ENCODE measurements at places on chromosomes 7 and 10.

DNA sequence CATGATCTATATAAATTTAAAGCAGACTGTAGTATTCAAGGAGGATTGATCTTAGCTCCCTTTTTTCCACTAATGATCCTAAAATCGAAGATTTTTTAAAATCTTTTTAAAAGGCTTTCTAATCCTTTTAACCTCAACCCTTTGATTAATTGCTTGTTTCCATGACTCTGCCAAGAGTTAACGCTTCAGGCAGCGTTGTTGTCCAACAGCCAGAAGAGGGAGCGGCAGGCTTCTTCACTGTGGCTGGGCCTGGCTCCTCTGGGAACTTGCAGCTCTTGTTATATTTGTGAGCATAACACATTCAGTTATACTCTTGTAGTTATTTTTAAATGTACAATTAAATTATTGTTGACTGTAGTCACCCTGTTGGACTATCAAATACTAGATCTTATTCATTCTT, 26.3 kb downstream of the CRCP start:
- no peak for DNase-seq

DNA sequence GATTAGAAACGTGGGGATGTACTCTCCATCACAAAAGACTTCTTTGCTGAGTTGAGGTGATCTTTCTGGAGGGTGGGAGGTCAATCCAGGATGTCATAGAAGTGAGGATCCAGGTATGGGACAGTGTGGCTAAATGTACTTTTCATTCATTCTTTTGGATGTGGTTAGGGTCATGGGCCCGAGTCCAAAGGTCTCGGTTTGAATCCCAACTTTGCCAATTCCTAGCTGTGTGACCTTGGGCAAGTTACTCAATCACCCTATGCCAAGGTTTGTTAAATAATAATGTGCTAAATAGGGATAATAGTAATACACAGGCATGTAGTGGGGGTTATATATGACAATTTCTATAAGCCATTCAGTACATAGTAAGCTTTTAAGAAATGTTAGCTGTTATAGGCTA, 91.4 kb downstream of the SAMD9 start:
- DNase-seq, result no peak

GRCh38 chr10:84179059-84179710, 5.6 kb downstream of the GPR15LG start:
- DNase-seq, result no peak

DNA sequence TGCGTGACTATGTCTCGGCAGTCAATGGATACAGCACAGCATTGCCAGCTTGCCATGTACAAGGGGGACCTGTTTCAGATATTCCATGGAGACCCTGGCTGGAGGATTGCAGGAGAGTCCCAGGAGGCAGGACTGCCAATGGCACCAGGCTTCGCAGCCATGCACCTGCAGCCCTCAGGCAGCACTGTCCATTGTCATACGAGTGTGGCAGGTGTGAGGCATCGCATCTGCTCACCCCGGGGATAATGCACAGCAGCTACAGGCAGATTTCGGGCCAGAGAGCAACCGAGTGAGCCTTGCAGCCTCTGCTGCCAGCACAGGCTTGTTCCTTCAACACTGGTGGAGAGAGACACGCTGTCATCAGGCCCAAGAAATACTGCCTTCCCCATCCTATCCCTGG, 415.1 kb downstream of the PAXIP1 start:
- no peak for DNase-seq

- DNase-seq, result no peak
Measured at GRCh38 chr7:132519936-132520335, 56.3 kb downstream of the PLXNA4 start.

DNA sequence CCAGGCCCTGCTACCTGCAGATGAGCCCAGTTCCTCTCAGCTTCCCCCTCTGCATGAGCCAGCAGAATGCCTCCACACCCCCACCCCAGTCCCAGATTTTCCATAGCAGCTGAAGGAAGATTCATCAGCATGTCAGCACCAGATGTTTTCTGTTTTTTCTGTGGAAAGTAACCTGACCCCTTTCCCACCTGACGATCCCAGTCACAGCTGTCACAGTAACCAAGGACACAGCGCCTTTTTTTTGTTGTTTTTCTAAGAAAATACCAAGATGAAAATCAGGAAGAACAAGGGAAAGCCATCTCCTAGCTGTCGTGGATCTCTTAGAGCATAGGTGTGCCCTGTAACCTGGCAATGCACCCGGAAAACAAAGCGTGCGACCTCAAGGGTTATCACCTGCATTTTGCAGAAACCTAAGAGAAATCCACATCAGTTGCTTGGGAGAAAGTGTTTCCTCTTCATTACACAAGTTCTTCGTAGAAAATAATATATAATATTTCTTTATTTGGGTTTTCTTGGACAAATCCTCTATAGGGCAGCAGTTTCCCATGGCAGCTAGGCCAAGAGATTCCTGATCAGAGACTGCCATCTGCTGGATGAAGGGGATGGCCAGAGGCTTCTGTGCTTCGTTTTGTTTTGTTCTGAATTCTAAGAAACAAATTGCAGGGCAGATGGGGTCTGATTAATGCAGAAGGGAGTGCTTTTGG, 401.9 kb downstream of the TNS3 start:
- no peak for DNase-seq

DNA sequence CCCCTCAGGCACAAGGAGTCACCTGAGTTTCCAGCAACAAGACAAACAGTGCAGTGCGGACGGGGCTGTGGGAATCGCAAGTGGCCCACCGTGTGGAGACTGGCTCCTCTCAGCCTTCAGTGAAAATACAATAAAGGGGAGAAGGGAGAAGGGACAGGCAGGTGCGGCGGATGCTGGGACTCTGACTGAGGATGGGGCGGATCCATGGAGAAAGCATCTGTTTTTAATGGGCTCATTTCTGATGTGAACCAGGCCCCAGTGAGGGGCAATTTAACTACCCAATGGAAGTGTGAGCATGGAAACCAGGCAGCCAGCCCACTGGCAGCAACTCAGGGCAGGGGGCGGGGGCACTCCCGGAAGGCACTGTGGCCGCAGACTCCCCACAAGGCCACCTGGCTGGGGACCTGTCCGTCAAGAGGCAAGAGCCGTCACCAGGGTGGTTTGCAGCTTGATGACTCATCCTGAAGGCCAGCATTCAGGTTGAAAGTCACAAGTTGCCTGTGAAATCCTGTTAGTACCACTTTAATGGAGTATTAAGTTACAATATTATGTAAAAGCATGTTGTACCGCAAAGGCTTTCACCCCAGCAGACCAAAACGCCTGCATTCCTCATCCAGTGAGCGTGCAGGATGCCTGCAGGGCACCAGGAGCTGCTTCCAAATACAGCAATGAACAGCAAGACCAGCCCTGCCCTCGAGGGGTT, 476.4 kb downstream of the PTPRN2 start:
- no peak for DNase-seq

GRCh38 chr7:131097662-131098376, 229.9 kb upstream of the MKLN1 start:
- DNase-seq, result no peak

DNA sequence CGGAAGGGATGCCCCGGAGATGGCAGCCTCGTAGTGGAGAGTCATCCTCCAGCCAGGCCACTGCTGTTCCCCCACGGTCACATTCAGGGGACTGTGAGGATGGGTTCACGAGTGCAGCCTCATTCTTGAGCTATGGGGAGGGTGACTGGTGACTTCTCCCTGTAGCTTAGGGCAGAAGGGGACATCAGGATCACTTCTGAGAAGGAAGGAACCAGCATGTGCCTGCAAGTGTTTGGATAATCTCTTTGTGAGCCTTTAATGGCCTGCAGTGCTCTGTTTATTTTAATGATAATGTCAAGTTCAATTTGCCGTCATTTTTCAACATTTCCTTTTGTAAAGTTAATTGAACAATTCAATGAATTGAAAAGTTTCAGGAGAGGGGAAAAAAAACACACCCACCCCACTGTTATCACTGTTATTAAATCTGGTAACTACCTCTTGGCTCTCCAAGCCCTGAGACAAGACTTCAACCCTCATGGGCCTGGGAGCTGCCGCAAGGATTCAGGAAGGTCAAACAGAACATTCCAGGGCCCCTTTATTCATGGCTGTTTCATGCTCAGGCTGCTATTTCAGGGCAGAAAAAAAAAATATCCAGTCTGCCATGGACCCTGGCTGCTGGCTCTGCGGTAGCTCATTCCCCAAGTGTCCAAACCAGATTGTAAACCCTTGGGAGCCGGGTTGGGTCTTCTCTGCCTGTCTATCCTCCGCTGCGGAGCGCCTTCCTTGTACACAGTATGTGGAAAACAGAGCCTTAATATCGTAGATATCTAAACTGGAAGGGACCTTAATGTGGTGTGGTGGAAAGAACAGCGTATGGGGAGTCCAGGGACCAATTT, 100.4 kb downstream of the CDH23 start:
- no peak for DNase-seq

DNA sequence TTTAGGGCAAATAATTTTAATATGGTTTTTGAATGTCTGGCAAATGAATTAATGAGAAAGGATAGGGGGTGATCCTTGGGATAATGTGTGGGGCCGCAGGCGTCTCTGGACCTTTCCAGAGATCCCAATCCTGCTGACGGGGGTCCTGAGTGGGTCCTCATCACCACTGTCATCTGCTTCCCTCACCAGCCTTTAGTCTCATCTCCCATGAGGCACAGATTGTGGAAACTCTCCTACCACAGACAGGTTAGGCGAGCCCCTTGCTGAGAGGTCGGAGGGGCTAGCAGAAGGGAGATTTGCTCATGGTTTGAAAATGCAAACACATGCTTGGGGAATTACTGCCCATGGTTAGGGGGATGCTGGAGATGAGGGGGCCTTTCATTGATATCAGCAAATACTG, 484.6 kb downstream of the RPS24 start:
- no peak for DNase-seq

GRCh38 chr7:130632111-130632510, 36.4 kb downstream of the COPG2 start:
- DNase-seq, result no peak

Measured in stimulated activated CD8-positive, alpha-beta memory T cell treated with anti-CD3 and anti-CD28 coated beads, Interleukin-15, amount 100 ng/mL, for 4 hours (primary cell).